GM19239 (cell line): ENCODE measurements at places on chromosomes 2 and 18.

GRCh38 chr2:21228041-21228895 is 104.5 kb downstream of the TDRD15 start:
- no peak for DNase-seq

GRCh38 chr2:25617948-25618646 is 55.3 kb downstream of the DTNB start:
- no peak for DNase-seq

GRCh38 chr2:85712849-85713612 is 18.9 kb downstream of the GNLY start:
- DNase-seq, result no peak

GRCh38 chr18:31197676-31198075 is 35.0 kb upstream of the DSC1 start:
- DNase-seq, result no peak

- no peak for DNase-seq
Observed at GRCh38 chr2:98180456-98180855, 93.5 kb downstream of the VWA3B start.

DNA sequence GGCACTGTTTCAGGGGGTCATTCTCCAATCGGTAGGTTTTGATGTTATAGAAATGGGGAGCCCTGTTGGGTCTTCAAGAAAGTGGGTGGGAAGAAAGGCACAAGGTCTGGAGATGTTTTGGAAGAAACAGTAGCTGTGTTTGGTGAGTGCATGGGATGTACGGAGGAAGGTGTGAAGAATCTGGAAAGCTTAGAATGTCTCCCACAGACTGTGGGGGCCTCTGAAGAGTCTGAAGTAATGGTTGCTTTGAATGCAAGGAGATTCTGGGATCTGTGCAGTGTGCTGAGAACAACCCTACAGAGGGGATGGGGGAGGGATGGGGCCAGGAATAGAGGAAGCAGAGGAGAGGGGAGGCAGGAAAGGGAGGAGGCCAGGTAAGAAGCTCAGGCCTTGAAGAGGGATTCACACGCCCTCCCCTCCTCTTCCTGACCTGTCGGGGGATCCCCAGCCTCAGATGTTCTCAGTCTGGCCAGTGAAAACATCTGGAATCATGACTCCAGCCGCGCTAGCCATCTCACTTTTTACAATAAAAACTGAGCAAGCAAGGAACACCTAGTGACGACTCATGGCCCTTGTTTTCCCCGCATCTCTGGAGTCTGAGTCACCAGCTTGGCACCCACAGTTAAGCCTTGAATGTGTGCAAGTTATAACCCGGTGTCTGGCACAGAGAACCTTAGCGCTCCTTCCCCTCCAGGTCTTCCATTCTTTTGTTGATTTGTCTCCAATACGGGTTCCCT is 74.2 kb downstream of the SH3BP4 start:
- no peak for DNase-seq

GRCh38 chr2:237153181-237153580 is 67.5 kb downstream of the COPS8 start:
- no peak for DNase-seq

DNA sequence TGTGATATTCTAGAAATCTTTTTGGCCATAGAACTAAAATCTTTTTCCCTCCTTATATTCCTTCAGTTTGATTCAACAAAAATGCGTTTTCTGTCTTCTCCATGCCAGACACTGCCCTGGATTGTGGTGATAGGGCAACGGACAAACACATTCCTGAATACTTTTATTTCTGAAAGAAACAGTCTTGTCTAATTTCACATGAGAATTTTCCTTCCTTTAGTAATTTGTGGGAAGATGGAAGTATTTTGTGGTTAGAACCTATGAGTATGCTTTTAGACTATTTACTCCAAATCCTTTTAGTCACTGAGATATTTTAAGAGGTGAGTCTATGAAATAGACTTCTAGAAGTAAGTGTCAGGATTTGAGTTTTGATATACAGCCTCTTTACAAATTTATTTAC is 49.6 kb downstream of the COL5A2 start:
- no peak for DNase-seq

DNA sequence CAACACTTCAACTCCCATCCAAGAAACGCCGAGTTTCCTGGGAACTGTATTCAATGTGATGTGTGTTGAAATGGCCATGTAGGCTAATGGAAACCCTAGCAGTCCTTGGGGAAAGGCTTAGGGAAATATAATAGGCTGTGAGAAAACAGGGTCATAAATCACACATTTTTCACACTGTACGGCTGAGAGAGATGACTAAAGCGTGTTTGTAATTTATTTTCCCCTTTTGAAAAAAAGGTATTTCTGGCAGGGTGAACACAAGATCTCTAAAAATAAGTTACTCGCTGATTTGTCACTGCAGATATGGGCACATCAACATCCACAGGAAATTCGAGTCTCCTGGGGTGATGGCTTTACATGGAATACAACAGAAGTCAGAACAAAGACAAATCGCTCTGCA is 109.6 kb upstream of the ST6GAL2 start:
- no peak for DNase-seq

GRCh38 chr2:98761909-98762308 is 31.0 kb upstream of the MGAT4A start:
- DNase-seq, result no peak

GRCh38 chr2:164562666-164563065 is 58.6 kb downstream of the GRB14 start:
- no peak for DNase-seq

- no peak for DNase-seq
Observed at GRCh38 chr2:144944546-144945220, 424.8 kb upstream of the ZEB2 start.

DNA sequence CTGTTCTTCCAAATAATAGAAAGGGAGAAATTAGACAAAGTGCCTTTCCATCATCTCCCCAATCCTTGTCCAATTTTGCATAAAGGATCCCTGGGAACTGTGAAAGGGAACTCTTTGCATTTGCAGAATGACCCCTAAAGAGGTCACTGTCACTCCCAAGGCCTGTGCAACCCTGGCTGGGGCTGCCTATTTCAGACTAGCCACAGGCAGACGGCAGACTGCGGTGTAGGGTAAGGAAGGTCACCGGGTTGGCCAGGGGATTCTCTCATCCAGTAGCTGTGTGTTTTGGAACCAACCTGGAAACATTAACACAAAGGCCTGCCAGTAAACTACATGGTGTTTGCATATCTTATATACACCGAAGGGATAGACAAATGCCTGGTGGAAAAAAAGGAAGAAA is 818.7 kb downstream of the BCL11A start:
- DNase-seq, result no peak

DNA sequence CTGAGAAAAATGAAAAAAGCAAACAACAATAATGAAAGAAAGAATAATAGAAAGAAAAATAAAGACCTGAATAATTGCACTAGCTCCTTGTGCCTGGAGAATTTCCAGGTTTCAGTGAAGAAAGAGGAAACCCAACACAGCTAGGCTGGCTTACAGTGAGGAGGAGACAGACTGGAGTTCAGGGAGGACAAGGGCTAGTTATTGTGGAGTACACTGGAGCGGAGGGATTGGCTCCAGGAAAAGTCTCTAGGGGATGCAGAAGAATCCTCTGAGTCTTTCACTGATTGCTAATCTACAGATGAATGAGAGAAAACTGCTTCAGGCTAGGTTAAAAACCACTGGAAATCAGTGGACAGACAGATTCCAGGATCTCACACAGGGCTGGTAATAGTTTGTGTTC is 163.6 kb upstream of the RBMS1 start:
- DNase-seq, result no peak

DNA sequence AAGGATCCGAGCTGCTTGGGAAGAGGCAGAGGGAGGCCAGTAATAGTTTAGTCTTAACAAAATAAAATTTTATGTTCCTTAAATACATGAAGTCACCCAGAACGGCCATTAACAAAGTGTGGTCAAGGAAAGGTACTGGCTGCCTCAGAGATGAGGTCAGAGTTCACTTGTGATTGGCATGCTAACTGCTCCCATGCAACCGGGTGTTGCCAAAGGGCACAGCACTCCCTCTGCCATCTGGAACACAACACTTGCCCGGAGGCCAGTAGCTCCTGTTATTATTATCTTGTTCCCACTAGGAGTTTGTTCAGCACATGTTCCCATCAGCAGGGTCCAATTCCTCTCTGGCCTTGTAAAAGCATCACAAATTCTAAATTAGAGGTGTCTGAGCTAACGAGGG is 207.0 kb downstream of the CYP26B1 start:
- DNase-seq, result no peak

- DNase-seq, result no peak
Observed at GRCh38 chr18:61595615-61596251, 262.5 kb downstream of the CDH20 start.

- no peak for DNase-seq
Observed at GRCh38 chr18:38851526-38851925, 1285.9 kb upstream of the CELF4 start.

DNA sequence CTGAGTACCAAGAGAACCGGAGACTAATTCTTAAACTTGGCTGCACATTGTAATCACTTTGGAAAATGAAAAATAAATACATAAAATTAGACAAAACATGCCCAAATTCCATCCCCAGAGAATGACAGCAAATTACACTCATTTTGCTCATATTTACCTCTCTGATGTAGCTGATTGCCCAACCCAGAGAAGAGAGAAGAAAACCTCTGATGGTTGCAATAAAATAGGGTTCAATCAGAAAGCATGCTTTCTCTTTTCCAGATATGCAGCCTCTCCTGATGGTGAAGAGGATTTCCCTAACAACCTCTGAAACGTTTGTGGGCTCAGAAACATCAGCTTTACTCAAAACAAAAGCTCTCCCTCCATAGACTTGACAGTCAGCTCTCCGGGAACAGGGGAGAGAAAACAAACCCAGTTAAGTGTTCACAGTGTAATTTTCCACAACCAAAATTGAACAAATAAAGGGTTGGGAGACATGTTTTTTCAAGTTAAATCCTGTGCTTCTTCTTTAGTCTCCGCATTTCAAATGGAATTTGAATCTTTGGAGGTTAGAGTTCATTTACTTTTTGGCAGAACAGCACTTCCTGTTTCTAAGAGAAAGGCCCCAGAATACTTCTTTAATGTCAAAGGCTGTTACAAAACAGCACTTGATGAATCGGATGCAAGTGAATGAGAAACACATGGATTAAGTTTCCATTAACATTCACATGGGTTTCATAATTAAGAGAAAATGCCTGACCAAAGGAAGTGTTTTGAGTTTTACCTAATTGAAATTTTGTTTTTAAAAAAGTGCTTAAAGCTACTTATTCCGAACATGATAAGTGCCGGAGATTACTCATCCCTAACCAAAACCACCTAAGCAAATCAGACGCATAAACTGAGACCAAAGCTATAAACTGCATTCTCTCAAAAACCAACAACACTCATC is 570.1 kb upstream of the SYT4 start:
- DNase-seq, result no peak

- DNase-seq, result no peak
Observed at GRCh38 chr2:88707003-88707402, 15.5 kb downstream of the RPIA start.

DNA sequence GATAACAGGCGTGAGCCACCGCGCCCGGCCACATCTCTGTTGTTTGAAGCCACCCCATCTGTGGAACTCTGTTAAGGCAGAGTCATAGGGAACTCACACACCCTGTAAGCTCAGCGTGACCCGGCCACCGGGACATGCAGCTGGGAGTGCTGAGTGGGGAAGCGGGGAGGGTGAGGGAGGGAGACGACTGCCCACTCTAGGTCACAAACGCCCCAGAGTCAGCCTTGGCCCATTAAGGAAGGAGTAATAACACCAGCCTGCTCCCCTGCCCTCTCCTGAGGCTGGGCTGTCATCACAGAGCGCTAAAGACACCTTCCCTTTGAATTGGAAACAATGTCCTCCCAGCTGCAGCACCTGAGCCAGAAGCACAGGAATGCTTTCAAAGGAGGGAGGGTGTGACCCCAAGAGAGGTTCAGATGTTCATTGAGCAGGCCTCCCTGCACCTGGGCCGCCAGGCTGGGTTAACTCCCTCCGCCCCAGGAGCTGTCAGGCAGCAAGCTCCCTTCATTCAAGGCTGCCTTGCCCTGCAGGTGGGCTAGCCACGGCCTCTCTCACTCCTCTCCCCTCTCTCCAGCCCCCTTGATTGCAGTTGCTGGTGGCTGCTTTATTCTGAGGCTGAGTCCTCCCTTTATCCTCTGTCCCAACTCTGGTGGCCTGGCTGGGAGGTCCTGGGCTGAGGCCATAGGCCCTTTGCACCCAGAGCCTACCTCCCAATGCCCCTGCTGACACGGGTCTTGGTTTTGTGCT is 77.2 kb upstream of the HPCAL1 start:
- DNase-seq, result no peak

GRCh38 chr2:146701183-146701582 is 1143.6 kb upstream of the ACVR2A start:
- DNase-seq, result no peak

DNA sequence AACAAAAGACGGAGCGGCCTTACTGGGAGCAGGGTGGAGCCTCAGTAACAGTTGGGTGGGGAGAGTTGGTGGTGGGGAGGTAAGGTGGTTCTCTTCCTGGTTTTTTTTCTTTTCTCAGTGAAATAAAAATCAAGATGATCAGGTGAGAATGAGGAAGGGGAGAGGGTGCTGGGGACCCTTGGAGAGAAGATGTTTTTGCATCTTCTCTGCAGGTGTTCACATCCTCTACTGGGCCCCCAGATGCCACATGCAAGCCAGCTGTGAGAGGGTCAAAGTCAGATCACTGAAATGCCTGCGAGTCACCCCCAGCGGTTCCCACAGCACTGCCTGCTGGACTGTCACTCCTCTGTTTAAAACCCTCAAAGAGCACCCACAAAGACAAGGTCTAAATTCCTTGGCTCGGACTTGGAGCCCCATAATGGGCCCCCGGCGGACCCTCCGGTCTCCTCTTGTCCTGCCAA is 69.8 kb upstream of the FHL2 start:
- DNase-seq, result no peak

DNA sequence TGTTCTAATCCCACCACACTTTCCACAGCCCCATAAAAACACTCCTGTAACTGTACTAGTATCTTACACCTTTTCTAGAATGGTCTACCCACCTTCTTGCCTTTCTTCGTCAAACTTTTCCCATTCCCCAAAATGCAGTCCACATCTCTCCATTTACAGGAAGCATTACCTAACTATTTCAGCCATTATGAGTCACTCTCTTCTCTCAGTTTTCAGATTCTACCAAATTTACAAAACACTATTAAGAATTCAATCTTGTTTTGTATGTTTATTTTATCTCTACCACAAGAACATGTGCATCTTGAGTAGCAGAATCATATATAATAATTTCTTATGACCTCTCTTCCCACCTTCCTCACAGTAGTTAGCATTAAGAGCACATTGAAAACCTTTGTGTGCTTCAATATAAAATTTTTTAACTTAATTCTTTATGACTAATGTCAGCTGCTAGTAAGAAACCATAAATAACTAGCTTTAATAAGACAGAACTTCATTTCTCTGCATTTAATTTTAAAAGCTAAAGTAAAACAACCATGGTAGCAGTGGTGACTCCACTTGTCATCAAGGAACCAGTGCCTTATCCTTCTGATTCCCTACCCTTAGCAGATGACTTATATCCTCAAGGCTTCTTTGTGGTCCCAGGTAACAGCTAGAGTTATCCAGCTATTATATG is 56.6 kb upstream of the MAP2 start:
- DNase-seq, result no peak

- DNase-seq, result no peak
Observed at GRCh38 chr2:64696636-64697035, 42.9 kb upstream of the SERTAD2 start.
